Stimulated activated CD8-positive, alpha-beta memory T cell treated with anti-CD3 and anti-CD28 coated beads, Interleukin-7, amount 100 ng/mL, for 48 hours (primary cell): ENCODE measurements at places on chromosomes 11 and 22.
A peak's percentile ranks its signal among the peaks of the same experiment; 100 is the strongest.

DNA sequence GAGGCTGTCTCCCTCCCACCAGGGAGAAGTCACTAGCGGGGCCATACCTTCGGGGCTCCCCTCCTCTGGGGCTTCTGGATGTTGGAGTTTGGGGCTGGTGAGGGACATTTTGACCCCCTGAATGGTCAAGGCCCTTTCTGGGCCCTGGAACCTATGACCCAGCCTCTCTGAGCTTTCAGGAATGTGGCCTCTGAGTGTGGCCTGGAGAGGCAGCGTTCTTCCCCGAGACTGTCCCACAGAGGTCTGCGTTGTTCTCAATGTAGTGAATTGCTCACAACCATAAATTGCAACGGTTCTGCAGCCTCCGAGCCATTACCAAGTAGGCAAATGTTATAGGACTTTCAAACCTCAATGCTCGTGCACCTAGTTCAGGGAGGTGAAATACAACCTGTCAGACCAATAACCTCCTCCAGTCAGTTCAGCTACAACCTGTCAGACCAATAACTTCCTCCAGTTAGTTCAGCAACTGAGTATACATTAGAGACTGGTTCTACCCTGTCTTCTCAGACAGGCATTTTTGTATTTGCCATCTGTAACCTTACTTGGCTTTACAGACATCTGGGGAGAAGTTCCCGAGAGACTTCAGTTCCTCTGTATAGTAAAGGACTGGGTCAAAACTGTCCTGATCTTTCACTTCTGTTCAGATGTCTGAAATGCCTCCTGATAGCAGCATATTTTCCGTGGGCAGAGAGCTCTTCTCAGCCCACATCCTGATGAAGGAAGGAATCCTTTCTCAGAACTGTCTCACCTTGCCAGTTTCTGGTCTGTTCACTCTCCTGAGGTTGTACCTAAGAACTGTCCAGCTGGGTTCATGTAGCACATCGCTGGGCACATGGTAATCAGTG is 34.2 kb downstream of the MICAL2 start:
- no peak for DNase-seq

GRCh38 chr11:71182791-71183677 is 69.3 kb downstream of the SHANK2 start:
- no peak for DNase-seq

- DNase-seq: no peak
These were observed 34.1 kb downstream of the ARAP1 start for GRCh38 chr11:72718101-72718501.

- no peak for DNase-seq
These were observed 366.7 kb upstream of the NARS2 start for GRCh38 chr11:78941226-78941851.

- DNase-seq: no peak
These were observed 20.6 kb downstream of the BCO2 start for GRCh38 chr11:112195951-112196351.

DNA sequence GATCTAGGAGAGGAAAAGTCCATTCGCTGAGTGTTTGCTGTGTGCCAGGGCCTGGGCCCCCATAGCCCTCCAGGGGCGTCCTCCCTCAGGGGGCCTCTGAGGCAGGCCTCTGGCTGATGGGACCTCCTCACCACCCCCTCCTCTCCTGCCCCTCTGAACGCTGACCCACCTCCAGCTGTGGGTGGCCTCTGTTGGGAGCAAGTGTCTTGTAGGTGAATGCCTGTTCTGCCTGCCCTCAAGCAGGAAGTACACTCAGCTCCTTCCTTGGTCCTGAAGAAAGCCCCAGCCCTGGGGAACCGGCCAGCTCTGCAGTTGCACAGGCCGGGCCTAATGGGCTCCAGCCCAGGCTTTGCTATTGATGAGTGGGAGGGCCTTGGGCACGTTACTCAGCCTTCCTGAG is 3.5 kb downstream of the MYO7A start:
- DNase-seq: no peak

DNA sequence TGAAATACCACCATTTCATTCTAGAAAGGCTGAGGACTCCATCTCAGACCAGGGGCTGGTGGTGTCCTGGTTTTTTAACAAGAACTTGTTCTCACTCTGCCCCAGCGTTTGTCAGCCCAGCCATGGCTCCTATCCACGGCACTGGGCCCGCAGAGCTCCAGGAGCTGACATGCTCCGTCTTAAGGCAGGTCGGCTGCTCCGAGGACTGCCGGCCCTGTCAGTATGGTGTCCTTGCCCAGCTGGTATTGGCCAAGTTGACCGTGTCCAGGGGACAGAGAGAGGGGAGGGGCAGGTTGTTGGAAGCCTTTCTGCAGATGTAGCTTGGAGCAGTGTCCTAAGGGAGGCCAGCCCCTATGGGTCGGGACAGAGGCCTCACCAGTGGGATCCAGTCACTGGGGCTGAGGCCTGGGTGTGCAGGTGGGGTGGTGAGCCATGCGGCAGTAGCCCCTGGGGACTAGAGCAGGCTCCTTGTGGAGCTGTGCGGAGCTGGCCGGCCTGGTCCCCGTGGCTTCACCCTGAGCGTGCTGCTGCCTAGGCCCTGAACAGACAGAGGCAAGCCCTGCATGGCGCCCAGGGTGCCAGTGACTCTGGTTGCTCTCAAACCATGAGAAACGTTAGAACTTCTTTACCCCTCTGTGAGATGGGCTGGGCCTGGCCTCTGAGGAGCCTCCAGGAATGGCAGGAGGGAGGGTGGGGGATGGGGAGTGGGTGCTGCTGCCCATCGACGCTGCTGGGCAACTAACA is 39.9 kb upstream of the KCNQ1OT1 start:
- DNase-seq: no peak

GRCh38 chr11:62462508-62462892 is 43.7 kb downstream of the SCGB1A1 start:
- no peak for DNase-seq

GRCh38 chr11:45960387-45961095 is 38.1 kb downstream of the LARGE2 start:
- DNase-seq: no peak

- peak; percentile 34 for DNase-seq
These were observed 8.3 kb downstream of the NDUFV1 start for GRCh38 chr11:67614730-67615714.

DNA sequence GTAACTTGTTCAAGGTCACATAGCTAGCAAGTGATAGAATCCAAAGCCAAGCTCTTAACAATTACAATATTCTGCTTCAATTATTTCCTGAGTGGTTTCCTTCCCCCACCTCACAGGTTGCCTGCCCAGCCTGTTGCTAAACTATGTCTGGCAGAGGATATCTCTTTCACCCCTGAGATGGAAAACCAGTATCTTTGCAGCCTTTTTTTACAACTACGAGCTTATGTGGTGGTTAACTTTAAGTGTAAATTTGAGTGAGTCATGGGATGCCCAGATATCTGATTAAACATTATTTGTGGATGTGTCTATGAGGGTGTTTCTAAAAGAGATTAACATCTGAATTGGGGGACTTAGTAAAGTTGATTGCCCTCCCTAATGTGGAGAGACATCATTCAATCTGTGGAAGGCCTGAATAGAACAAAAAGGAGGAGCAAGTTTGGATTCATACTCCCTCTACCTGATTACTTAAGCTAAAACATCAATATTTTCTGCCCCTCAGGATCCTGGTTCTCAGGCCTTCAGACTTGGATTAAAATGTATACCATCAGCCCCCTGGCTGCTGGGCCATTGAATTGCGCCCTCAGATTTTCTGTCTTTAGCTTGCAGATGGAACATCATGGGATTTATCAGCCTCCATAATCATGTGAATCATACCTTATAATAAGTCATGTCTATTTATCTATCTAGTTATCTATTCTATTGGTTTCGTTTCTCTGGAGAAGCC is 911.9 kb downstream of the METTL15 start:
- no peak for DNase-seq

DNA sequence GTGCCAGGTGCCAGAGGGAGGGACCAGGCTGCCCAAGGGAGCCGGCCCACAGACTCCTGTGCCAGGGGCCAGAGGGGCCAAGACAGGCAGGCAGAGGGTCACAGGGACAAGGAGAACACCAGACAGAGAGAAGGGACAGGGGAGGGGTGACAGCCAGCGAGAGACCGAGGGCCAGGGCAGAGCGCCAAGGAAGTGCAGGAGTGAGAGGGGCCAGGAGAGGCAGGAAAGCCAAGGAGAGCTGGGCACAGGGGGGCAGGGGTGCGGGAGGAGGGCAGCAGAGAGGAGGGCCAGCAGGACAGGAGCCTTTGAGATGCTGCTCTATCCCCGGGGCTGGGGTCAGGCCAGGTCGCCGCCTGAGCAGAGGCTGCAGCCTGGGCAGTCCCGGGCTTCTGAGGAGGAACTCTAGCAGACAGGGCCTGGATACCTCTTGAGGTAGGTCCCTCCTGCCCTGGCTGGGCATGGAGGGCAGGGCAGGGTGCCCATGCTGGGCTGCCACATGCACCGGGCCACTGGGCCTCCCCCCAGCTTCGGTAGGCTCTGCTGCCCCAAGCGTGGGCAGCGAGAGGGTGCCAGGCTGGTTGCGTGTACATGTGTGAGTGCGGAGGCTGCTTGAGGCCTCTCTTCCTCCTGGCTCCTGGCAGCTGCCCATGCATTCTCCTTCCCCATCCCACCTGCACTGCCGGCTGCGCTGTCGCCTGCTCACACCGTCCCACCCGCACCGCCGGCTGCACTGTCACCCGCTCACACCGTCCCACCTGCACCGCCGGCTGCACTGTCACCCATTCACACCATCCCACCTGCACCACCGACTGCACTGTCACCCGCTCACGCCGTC is 12.2 kb downstream of the LSP1 start:
- DNase-seq: no peak

DNA sequence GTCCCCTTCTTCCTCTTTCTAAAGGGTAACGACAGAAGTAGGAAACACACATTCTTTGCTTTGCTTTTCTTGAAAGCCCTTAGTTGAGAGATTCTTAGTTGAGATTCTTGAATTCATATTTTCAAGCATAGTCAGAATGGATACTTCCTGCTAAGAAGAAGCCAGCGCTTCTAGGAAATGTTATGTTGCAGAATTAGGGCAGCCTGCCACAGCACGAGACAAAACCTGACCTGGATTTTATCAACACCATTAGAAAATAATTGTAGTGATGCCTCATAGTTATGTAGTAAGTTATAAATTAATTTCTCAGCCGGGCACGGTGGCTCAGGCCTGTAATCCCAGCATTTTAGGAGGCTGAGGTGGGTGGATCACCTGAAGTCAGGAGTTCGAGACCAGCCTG is 37.9 kb upstream of the NUP160 start:
- no peak for DNase-seq
